8988T (cell line): ENCODE measurements at places on chromosomes 12 and 14.

DNA sequence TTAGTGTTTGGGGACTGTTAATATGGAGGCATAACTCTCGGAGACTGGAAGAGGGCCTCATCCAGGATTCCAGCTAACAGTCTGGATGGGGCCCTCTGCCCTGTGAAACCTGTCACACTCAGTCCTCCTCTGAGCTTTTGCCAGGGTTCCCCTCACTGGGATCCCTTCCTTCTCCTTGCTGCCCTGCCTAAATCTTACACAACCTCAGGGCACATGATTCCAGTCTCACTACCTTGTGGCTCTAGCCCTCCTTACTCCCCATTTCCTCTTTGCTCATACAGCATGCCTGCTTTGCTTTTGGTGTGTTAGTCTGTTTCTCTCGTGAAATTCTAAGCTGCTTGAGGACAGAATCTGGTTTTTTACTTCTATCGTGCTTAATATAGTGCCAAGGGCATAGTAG is 942 bp upstream of the GSG1 start:
- no peak for DNase-seq

DNA sequence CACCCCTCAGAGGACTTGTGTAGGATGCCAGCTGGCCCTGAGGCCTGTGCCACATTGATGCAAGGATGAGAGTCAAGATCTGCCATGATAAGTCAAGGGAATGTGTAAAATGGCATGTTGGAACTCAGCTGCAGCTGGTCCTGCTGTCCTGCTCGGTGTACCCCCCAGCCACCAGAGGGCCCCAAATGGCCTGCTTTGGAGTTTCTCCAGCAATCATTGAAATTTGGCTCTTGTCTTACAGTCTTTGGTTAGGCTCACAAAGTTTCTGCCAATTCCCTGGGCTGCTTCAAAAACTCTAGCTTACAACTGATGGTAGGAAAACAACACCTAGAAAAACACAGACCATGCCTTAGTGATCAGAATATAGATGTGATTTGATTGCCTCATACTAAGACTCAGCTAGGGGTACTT is 76.8 kb downstream of the HSD17B6 start:
- no peak for DNase-seq

DNA sequence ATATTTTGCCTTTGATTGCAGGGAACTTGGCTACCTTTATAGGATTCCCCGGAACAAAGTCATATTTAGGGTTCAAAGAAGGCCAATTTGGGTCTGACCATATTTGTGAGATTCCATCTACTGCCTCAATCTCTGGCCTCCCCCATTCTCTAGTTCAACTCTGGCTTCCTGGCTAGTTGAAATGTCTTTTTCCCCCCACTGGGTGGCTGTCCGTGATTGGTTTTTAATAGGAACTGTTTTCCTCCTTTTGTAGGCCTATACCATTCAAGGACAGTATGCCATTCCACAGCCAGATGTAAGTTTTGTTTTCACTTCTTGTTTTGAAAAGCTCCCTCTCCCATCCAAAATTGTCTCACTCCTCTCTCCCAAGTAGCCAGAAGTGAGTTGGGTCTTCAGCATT is 13.8 kb downstream of the PCBP2 start:
- DNase-seq = no peak

GRCh38 chr12:12214635-12215131 is 52.2 kb downstream of the LRP6 start:
- DNase-seq = no peak

DNA sequence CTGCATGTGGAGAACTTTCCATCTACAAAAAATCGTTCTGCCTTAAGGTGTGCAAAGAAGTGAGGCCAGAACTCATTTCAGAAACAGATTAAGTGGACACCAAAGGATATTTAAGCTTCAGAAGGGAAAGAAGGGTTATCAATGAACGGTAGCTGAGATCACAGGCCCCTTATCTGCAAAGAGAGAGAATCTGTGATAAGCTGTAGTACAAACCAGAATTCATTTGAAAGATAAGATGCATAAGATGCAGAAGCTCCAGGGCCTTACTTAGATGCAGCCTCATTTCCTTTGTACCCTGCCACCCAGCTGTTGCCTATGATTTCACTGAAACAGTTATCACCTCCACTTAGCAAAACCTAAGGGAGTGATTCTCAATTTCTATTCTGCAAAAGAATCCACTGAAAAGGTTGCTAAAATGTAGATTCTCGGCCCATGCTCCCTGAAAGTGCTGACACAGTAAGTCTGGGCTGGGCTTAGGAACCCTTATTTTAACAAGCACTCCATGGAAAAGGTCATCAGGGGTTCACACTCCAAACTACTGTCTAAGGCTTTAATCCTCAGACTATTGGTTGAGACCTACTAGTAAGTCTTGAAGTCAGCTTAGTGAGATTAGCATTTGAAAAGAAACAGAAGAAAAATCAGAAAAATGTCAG is 64.8 kb downstream of the HELB start:
- DNase-seq = no peak

- no peak for DNase-seq
Observed at GRCh38 chr14:61343991-61344405, 22.6 kb downstream of the PRKCH start.

- DNase-seq = no peak
Observed at GRCh38 chr12:85775091-85775490, 61.1 kb downstream of the RASSF9 start.

- DNase-seq = no peak
Observed at GRCh38 chr14:70127186-70127585, 61.6 kb downstream of the SLC8A3 start.

- no peak for DNase-seq
Observed at GRCh38 chr12:41188058-41188840, at the start of gene PDZRN4. TSS of gene PDZRN4 (plus strand) at chr12:41188320.

- no peak for DNase-seq
Observed at GRCh38 chr12:77943466-77943865, 112.8 kb downstream of the NAV3 start.

- DNase-seq = no peak
Observed at GRCh38 chr12:95322326-95322725, 104.7 kb downstream of the VEZT start.

- no peak for DNase-seq
Observed at GRCh38 chr14:74593241-74593953, 18.6 kb downstream of the LTBP2 start.

GRCh38 chr14:103143506-103143905 is 20.2 kb downstream of the TNFAIP2 start:
- DNase-seq = no peak

- no peak for DNase-seq
Observed at GRCh38 chr14:33726685-33727084, 224.2 kb downstream of the EGLN3 start.

DNA sequence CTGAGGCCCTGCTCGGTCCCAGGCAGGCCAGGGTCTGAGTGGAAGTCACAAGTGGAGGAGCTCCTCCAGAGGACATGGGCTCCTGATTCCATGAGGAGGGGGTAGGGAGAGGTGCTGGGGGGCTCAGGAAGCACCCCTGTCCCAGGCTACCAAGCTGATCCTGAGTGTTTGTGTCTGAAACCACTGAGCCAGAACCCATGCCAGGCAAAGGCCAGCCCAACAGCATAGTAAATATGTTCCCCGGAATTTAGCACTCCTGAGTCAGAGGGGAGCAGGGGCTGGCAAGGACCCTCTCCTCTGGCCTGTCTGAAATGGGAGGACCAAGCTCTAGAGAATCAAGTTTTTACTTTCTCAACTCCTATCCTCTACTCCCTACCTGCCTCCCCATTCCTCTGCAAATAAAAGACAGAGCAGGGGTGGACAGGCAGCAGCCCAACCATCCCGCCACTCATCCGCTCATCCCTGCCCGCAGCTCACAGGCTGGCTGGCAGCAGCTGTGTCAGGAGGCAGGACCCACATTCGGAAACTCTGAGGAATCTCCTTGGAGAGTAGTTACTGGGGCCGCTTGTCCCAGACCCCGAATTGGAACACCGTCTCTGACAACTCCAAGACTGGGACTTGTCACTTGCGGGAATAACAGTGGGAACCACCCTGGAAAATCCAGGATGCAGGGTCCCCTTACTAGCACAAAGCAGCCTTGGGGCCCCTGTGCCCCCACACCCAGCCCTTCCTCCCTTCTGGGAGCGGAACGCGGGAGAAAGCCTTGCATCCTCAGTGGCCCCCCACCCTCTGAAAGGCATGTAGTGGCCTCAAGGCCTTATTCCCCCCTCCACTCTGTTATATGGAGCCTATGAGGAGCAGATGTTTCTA is 102.5 kb downstream of the ZFP36L1 start:
- DNase-seq = no peak

DNA sequence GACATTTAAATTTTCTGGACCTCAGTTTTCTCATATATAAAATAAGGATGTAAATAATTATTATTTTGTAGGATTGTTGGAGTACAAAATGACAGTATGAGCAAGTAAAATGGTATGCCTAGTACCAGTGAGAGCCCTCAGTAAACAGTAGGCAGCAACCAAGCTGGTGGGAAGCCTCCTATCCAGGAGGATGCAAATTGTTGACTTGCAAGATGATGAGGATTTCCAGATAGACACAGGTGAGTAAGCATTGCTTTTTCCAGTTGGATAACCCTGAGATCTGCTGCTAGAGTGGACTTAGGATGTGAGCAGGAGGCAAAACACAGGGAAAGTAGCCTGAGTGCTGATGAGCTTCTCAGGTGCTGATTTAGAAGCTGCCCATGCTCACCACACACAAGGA is 28.2 kb upstream of the AMIGO2 start:
- DNase-seq = no peak

- no peak for DNase-seq
Observed at GRCh38 chr14:57022608-57023007, 212.3 kb upstream of the OTX2 start.

GRCh38 chr12:55705782-55706402 is 1.8 kb downstream of the ITGA7 start:
- DNase-seq = peak; percentile 70

GRCh38 chr12:47828976-47829482 is 9.3 kb upstream of the HDAC7 start:
- no peak for DNase-seq

DNA sequence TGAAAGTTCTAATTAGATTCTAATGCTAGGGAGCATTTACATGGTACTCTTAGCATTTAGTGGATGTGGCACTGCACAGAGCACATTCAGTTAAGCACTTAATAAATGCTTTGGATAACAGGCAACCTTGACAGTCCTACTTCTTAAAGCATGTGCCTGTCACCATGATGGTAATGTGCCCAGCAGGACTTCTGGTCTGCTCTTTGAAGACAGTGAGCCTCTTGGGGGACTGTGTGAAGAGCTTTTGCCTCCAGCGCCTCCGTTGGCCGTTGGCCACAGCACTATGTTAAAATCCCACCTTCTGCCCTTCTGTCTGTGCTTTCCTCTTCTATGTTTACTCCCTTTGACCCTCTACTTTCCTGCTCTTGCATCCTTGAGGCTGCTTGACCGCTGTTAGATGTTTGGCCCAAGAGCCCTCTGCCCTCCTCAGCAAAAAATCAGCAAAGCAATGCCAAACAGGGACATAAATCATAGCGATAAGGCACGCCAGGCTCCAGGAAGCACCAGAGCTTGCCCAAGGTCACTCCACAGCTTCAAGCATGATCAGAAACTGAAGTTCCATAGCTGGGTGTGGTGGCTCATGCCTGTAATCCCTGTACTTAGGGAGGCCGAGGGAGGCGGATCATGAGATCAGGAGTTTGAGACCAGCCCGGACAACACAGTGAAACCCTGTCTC is 8.3 kb downstream of the CDKL1 start:
- DNase-seq = no peak

- no peak for DNase-seq
Observed at GRCh38 chr14:30607156-30607780, 14.9 kb upstream of the SCFD1 start.
